BJ (cell line): ENCODE measurements at places on chromosomes 3 and 15.

DNA sequence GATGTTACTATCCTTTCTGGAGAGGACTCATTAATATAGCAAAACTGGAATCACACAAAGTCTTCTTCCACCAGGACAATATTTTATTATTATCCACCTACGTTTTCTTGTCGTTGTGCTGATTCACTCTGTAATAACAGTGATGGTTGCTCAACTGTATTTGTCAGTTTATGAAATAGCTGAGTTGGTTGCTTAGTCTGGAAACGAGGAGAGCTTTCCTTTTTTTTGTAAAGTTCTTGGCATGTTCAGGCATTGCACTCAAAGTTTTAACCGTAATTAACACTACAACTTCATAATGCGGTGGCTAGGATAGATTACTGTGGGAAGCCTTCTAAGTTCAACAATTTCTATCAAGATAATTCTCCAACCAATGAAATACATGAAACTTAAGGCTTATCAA is 131.2 kb downstream of the RAP2B start:
- DNase-seq, result no peak

DNA sequence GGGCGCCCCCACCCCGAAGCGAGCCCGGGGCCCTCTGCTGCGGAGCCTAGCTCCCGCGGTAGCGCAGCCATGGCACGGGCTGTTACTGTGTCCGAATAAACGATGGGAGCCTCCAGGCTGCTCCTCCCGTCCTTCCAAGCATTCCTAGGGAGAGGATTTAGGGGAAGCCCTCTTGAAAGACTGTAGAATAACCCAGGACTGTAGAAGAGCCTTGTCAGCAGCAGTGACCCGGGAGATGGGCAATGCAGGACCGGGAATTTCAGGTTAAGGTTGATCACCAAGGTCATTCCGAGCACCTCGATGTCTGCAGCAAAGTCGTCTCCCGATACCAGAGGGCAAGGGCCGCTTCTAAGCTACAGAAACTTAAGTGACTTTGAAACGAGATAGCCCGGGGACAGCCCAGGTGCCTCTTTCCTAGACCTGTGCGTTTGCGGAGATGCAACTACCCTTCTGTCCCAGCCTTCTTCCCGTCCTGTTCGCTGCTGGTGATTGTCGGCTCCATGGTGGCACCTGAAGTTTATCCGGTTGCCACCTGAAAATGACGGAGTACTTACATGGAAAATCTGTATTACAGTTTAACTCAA is 753 bp upstream of the MYO5A start:
- DNase-seq, result no peak

DNA sequence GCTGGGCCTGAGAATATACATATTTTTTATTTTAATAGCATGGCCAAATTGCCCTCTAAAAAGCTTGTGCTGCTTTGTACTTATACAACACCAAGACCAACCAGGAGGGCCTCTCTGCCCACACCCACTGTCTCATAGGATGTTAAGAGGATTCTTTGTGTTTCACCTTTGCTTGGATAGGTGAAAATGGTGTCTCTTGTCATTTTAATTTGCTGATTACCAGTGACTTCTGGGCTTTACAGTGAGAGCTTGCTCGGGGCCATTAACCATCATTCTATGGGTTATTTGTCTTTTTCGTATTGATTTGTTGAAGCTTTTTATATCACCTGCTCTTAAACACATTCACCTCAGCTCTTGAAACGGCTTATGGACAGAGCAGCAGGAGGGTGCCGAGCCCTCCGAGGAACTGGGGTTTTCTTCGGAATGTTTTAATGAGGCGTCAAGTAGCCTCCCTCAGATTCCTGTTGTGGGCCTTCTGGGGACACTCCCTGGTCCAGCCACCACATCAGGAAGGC is 10.5 kb downstream of the PTH1R start:
- DNase-seq, result no peak

DNA sequence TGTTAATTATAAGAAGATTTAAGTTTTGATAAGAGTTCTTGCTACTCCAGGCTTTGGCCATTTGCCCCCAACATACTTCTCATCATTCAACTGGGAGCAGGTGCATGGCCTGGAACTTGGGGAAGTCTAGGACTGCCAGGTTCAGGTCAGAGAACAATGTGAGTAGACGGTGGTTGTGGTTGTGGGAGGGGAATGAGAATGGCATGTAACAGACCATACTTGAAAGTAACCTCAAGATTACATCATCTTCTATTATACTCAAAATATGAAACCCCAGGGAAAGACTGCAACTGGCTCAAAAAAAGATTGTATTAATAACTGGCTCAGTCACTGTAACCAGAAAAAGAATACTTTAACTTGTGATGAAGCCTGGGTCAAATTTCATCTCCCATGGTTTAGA is 364.9 kb upstream of the DPPA4 start:
- DNase-seq, result no peak

DNA sequence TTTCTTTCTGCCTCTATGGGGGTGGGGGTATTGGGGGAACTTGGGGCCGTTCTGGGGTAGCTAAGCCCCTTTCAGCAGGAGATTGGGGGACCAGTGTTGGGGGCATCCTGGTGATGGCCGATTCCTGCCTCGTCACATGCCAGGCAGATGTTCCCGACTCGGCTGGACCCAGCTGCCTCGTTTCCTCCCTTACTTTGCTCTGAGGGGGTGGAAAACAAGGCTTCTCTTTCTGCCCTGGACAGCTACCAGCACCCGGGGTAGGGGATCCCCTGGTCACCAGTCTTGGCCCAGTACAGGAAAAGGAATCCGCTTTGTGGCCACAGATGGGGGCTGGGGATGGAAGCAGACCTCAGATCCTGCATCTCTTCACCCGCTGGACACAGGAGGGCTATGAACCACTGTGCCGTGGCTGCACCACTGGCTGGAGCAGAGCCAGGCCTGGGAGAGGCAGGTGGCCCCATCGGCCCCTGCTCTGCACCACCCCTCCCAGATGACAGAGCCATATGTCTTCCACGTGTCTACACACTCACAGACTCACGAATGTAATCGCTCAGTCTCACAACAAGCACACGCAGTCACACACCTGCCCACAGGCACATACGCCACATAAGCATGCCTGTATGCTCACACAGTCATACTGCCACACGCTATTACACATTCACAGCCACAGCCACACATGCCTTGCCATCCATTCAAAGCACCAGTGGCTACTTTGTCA is 12.4 kb downstream of the SNX33 start:
- no peak for DNase-seq

DNA sequence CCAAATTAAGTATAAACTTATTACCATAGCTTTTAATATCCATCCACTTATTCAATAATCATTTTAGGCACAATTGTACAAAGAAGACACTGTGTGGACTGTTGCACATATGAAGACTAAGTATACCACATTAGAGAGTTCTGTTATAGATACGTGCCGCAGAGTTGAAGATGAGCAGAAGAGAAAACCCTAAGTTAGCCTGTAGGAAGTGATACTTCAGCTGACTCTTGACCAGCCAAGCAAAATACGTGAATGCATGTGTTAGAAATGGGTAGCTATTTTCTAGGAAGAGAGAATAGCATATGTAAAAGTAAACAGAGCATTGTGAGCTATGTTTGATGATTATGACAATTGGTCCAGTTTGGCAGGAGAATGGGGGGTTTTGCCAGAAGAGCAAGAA is 272.0 kb upstream of the ATP11B start:
- no peak for DNase-seq

- no peak for DNase-seq
Observed at GRCh38 chr3:195911041-195911945, 2.9 kb upstream of the TNK2 start.
